NCI-H2029 treated with DMSO at 0.1 percent for 48 hours (cell line): ENCODE measurements at places on chromosomes 4 and X.

DNA sequence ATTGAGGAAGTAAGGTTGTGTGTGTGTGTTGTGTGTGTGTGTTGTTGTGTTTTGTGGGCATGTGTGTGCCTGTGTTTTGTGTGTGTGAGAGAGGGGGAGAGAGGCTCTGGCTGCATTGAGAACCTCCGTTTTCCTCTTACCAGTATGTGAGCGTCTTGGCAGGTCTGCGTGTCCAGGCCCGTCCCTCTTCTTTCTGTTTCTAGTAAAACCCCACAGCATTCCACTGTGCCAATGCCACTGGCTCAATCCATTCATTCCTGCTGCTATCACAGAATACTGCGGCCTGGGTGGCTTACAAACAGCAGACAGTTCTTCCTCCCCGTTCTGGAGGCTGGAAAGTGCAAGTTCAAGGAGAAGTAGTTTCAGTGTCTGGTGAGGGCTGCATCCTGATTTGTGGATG is 15.5 kb upstream of the HTRA3 start:
- DNase-seq, result no peak

GRCh38 chrX:42443267-42443666 is 334.7 kb downstream of the PPP1R2C start:
- no peak for DNase-seq

- no peak for DNase-seq
Measured at GRCh38 chr4:13093170-13093569, 391.0 kb downstream of the RAB28 start.

DNA sequence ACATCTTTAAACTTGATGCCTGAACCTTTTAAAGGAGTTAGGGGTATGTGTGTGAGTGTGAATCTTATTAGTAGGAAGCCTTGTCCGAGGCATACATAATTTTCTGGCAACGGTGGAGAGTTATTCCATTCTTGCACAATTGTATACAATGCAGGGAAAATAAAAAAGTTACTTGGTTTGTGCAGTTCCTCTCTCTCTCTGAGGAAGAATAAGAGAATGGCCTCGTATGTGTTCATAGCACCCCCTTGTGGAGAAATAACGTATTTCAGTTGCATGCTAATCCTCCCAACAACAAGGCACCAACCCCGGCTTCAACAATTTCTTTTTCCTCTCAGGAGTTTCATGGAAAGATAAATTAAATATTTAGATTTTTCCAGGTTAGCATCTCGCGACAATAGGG is 33.7 kb upstream of the FGF13 start:
- no peak for DNase-seq

DNA sequence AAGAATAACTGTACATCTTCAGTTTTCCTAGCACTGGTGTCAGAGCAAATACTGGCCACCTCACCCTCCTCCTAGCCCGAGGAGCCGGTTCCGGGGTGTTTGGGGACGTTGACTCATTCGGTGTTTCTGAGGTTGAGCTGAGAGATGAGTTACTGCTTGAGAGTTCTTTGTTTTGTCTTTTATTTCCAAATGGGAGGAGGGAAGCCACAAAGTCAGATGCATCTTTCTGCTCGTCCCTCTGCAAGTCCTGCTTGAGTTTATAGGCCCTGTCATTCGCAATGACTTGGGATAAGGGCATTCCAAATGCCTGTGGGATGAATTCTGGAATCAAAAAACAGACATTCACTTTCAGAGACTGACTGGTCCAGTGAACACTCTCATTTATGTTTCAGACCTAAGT is 77.5 kb downstream of the HCCS start:
- no peak for DNase-seq

DNA sequence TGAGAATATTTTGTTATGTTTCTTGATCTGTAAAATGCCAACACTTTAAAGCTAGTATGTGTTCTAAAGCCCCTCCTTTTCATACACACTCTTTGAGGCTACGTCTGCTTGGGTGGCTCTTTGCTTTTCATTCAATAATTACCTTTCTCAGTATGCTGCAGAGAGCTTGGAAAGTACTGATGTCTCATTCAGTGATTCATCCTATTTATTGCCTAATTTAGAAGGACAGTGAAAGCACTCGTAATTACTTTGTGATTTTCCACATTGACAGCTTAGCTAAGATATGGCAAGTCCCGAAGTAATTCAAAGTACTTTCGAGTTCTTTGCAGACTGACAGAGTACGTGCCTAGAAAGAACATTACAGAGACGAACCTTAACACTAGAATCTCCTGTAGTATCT is 57.2 kb downstream of the BMP15 start:
- no peak for DNase-seq

GRCh38 chr4:14835288-14835687 is 167.0 kb upstream of the CPEB2 start:
- DNase-seq, result no peak

DNA sequence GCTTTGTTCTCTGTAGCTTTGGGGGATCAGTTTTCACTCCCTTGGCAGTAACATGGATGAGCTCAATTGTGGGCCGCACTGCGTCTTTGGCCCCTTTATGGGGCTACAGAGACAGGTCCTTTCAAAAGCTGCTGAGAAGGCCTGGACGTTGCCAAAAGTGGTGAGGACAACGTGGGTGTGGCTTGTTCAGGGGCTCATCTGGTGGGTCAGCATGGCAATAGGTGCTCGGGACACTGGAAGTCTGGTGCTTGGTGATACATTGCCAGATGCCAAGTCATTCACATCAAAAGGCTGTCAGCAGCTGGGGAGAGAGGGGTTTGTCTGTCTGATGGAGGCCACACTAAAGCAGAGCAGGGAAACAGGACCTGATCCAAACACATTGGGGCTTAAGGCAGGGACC is 149.8 kb upstream of the EOLA2 start:
- no peak for DNase-seq

DNA sequence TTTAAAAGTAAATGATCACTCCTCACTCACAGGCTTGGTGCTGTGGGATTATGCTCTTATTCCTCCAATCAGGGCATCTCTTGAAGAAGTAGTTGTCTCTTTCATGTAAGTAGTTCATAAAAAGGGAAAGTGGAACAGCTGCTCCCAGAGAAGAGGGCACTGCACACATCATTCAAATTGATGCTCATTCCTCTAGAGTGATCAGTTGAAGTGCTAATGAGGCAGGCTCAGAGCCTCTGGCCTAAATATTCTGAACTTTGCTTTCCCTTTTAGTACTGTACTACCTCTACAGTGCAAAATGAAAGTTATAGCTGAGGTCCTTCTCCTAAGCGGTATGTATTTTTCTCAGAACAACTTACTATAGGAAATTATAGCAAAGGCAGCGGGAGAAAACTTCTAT is 1453.1 kb downstream of the ARAP2 start:
- DNase-seq, result no peak

DNA sequence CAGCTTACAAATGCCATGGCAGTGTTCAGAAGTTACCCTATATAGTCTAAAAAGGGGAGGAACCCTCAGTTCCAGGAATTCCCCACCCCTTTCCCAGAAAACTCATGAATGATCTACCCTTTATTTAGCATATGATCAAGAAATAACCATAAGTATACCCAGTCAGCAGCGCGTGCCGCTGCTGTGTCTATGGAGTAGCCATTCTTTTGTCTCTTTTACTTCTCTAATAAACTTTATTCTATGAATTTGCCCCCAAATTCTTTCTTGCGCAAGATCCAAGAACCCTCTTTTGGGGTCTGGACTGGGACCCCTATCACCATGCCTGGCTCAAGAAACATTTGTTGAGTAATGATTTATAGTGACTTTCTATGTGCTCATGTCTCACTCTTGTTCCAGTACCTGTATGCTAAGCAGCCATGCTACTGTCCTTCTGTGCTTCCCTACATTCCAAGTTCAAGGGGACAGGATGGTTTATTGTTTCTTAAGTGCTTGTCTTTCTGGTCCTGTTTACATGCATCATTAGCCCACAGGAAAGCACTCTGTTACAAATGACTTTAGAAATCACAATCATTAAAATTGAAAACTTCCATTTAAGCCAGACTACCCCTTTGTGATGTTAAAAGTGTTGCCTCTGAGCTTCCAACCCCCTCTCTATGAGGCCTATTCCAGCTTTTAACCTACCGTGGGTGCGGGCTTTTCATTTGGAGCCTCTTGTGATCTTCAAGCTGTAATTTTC is 63.4 kb upstream of the S100G start:
- no peak for DNase-seq
